Amygdala (tissue), 56 donors: ENCODE measurements at places on chromosomes 16 and 17.

- DNase-seq, result peak; percentile 43
Measured at GRCh38 chr17:33674685-33675084, 381.6 kb upstream of the ASIC2 start.

DNA sequence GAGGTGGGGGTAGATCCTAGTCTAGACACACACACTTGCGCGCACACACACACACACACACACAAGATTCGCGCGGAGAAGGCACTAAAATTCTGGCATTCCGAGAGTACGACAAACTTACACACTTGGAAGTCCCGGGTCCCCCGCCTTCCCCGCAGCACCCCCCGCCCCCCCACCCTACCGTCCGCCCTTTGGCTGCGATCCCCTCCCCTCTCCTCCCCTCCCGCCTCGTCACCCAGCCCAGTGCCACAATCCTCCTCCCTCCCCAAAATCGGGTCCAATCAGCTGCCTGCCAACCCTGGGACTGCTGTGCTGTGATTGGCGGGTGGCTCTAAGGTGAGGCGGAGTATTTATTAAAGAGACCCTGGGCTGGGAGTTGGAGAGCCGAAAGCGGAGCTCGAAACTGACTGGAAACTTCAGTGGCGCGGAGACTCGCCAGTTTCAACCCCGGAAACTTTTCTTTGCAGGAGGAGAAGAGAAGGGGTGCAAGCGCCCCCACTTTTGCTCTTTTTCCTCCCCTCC lies at the start of gene SOX9:
SOX9 (plus strand) TSS at position 379 of the 522 bp plus-strand sequence. CDS start 372 bp downstream, outside the sequence.
- peak; percentile 94 for DNase-seq

- DNase-seq, result no peak
Measured at GRCh38 chr17:35169835-35170363, 22.3 kb downstream of the UNC45B start.

- DNase-seq, result no peak
Measured at GRCh38 chr16:62700426-62701294, 664.4 kb upstream of the CDH8 start.

GRCh38 chr17:38339891-38340290 lies 3.9 kb downstream of the GPR179 start:
- DNase-seq, result no peak

- DNase-seq, result no peak
Measured at GRCh38 chr17:2102931-2103809, 48.3 kb downstream of the HIC1 start.

GRCh38 chr17:82333279-82334171 lies at the start of gene SECTM1:
TSS of gene SECTM1 (minus strand) at chr17:82333766. CDS start at chr17:82327240, 6,526 bp downstream.
- no peak for DNase-seq

DNA sequence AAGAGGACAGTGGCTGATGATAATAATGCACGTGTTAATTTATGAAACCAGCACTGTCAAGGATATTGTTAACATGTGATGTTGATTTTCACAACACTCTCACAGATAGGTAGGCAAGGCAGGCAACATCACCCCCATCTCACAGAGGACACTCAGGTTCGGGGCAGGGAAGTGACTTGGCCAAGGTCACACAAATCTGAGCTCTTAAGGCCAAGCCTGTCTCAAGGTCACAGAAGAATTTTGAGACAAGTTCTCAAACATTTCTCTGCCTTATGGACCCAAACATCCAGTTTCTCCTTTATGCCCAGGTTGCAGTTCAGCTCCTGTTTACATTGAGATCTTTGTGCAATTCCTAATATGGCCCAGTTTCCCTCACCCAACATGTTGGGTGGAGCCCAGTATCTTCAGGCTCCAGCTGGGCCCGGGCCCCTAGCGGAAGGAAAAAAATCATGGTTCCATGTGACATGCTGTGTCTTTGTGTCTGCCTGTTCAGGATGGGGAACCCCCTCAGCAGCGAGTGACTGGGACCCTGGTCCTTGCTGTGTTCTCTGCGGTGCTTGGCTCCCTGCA lies 1.3 kb downstream of the SLC2A4 start:
- DNase-seq, result no peak

- no peak for DNase-seq
Measured at GRCh38 chr17:76270770-76271668, 5.9 kb downstream of the UBALD2 start.

GRCh38 chr16:74291577-74292208 lies 4.9 kb upstream of the PSMD7 start:
- no peak for DNase-seq

GRCh38 chr17:34313164-34313563 lies 6.1 kb upstream of the CCL8 start:
- DNase-seq, result no peak

GRCh38 chr17:49634485-49634860 lies 43.4 kb downstream of the SPOP start:
- DNase-seq, result no peak

DNA sequence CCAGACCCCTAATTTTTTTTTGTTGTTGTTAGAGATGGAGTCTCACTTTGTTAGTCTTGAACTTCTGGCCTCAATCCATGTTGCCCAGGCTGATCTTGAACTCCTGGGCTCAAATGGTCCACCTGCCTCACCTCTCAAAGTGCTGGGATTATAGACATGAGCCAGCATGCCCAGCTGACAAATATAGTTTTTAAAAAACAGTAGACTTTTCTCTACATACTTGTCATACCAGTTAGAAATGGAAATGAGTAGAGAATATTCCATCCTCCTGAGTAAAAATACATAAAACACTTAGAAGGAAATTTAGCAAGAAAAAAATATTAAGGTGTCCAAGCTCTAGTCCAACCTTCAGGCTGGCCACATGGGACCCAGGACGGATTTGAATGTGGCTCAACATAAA lies 21.4 kb downstream of the C16orf78 start:
- DNase-seq, result no peak

DNA sequence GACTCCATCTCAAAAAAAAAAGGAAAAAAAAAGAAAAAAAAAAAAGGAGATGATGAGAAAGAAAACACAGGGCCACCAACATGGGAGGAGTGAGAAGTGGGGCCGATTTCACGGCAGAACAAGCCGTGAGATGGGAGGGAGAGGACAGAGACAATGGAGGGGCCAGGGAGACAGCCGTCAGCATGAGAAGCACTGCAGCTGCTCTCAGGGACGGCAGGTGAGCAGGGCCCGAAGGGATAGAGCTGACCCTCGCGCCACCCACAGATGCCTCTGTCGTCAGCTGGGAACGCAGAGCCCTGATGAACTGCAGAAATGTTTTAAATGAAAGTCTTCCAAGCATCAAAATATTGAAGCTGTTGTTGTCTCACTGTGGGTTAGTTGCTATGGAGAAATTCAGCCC lies 20.3 kb downstream of the PITPNM3 start:
- DNase-seq, result no peak

DNA sequence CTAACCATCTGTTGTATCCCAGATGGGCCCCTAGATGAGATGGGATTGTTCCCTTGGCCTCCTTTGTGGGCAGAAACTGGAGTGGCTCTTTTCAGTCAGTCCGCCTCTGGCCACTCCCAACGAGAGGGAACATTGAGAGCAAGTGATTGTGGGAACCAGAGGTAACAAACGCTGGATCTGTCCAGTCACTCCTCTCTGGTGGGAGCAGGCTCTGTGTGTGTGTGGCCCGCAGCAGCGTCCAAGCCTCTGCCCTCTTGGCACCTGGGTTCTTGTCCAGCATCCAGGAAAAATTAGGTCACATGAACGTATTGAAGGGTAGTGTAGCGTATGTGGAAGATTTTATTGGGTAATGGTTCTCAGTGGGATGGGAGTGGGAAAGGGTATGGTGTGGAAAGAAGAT lies 101.9 kb upstream of the COX10 start:
- DNase-seq, result no peak

DNA sequence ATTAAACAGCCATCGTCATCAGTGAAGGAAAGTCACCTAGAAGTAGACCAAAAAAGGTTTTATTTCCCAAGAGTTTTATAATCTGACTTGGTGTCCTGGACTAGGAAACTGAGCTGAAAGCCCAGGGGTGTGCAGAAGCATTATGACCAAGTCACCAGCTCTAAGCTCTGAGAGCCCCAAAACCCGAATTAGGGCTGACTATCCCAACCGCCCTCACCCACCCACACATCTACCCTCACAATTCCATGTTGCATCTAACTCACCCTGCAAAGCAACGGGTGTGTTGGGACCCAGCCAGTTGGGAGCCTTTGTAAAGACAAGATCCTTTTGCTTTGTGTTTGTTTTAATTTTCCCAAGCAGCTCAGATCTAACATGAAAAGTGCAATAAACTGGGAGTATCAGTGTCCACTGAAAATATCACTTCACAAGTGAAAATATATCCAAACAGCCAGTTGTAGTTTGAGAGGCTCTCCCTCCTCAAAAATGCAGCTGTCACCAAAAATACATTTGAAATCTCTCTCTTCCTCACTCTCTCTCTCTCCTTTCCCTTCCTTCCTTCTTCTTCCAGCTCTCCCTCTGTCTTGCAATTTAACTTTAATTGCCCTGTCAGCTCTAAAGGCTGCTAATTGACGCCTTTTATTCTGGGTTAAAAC lies 16.2 kb upstream of the NOG start:
- DNase-seq, result no peak

GRCh38 chr16:57887711-57888110 lies 83.2 kb downstream of the CNGB1 start:
- no peak for DNase-seq

DNA sequence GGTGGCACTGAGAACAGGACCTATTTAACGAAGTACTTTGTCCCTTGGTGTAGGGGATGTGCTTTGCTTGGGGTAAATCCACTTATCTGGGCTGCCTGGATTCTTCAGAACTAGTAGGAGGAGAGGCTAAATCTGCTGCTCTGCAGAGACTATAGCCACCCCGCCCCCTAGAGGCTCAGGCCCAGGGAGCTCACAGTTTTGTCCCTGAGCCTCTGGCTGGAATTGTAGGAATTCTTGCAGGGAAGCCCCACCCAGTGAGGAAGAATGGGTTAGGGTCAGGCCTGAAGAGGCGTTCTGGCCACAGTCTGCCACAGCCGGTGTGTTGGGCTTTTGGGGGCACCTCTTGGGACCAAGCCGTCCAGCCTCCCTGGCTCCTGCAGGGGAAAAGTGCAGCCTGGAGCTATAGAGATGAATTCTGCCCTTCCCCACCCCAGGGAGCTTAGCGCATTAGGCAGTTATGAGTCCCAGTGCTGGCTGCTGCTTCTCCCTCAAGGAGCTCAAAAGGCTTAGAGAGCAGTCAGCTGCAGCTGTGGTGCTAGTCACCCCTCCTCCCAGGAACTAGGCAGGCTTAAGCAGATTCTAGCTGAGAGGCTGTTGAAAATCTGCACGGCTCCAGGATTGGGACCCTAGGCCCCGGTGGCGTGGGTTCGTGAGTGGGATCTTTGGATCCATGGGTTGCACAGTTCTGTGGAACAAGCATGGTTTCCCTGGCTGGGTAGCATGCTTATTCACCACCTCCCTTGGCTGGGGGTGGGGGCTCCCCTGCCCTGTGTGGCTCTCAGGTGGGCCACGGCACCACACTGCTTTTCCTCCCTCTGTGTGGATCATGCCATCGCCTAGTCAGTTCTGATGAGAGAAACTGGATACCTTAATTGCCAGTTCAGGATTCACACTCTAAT lies 237.4 kb upstream of the TOM1L1 start:
- DNase-seq, result no peak

DNA sequence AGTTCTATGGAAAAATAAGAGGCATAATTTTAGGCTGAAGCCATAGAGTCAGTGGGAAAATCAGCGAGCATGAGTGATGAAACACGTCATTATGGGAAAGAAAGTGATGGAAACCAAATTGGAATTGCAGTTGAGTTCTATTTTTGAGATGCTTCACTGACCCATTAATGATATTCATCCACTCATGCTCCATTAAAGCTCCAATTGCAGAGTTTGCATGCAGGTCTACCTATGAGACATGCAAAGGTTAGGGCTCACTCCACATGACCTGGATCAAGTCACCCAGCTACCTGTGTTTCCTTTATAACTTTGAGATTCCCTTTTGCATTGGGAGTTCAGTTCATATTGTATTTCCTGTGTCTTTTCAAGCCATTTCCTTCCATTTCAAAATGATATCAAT lies 8.0 kb upstream of the KRTAP2-4 start:
- DNase-seq, result no peak

GRCh38 chr17:78952706-78953105 lies 27.0 kb downstream of the LGALS3BP start:
- DNase-seq, result no peak

- DNase-seq, result no peak
Measured at GRCh38 chr16:75292691-75293090, 41.3 kb upstream of the BCAR1 start.

- no peak for DNase-seq
Measured at GRCh38 chr17:82845163-82845807, 5.5 kb upstream of the ZNF750 start.

DNA sequence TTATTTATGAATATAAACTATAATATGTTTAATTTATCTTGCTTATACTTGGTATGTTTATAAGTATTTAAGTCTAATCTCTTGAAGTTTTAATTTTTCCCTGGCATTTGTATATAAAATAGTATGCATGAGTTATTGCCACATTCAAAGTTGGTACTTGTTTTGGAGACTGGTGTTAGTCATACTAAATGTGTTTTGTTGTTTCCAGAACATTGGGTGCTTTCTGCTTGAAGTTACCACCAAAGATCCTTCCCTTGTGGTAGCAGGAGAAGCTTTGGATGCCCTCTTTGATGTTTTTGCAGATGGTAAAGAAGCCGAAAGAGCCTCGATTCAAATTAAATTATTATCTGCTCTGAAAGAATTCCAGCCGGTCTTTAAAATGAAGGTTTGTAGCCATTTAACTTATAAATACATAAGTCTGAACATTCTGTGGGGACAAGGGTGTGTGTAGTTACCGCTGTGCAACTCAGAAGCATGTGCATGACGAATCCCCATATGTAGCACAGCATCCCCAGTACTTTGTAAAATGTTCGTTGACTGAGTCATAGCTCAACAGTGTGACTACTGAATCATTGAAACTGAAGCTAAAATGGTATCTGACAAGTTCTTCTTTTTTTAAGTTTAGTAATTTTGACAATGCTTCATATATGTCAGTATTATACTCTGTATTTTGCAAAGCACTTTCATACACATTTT lies 36.4 kb downstream of the HEATR3 start:
- DNase-seq, result no peak

DNA sequence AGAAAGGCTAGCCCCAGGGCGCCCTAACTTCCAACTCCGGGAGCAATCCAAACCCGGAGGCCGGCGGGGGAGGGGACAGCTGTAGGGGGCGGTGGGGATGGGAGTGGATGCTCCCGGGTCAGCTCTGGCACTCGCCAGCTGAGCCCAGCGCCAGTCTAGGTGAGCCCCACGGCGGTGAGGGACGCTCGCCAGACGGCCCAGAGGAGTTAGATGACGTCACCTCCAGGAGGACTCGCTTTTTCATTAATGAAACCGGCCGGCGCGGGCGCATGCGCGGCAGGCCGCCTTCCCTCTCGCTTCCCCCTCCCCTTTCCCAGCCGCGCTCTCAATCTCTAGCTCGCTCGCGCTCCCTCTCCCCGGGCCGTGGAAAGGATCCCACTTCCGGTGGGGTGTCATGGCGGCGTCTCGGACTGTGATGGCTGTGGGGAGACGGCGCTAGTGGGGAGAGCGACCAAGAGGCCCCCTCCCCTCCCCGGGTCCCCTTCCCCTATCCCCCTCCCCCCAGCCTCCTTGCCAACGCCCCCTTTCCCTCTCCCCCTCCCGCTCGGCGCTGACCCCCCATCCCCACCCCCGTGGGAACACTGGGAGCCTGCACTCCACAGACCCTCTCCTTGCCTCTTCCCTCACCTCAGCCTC lies at the start of gene NF1:
NF1 (plus strand) TSS at position 378 of the 636 bp plus-strand sequence. CDS start 333 bp downstream, outside the sequence.
- DNase-seq, result peak; percentile 84
